Stimulated activated CD8-positive, alpha-beta memory T cell treated with anti-CD3 and anti-CD28 coated beads, Interleukin-15, amount 100 ng/mL, for 1 hour (primary cell): ENCODE measurements at places on chromosomes 2 and 18.

GRCh38 chr2:33891616-33892015 lies 292.5 kb upstream of the FAM98A start:
- DNase-seq = no peak

- DNase-seq = no peak
Measured at GRCh38 chr2:71939588-71940535, 207.8 kb downstream of the CYP26B1 start.

GRCh38 chr18:56067969-56068671 lies 480.1 kb upstream of the TCF4 start:
- no peak for DNase-seq

DNA sequence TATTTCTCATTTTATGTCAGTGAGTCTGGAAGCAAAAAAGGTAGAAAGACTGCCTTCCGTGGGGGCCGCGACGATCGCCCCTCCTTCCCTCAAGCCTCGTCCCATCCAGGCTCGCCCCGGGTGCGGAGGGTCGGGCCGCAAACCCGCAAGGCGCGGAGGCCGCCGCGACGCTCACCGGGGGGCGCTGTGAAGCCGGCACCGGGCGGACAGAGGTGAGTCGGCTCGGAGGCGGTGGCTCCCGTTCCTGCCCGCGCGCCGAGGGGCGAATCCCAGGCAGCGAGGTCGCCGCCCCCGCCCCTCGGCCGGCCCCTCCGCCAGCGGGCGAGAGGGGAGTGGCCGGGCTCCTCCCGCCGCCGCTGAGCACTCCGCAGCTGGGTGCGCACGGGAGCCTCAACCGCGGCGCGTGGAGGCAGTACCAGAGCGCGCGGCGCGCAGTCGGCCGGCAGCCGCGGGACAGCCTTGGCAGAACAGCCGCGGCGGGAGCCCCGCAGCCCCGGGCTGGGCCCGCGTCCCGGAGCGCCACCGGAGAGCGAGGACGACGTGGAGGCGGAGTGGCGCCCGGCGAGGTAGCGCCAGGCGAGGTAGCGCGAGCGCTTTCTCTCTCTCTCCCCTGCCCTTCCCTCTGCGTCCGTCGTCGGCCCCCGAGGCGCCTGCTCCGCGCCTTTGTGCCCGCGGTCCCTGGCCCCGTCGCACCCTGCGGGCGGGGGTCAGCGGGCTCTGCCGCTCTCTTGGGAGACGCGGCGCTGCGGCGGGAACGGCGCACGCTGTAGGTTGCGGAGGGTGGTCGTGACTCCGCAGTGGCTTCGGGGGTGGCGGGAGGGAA lies at the start of gene MYO1B:
TSS of gene MYO1B (plus strand) at position 359 of the 823 bp plus-strand sequence. CDS start 31,492 bp downstream, outside the sequence.
- no peak for DNase-seq

DNA sequence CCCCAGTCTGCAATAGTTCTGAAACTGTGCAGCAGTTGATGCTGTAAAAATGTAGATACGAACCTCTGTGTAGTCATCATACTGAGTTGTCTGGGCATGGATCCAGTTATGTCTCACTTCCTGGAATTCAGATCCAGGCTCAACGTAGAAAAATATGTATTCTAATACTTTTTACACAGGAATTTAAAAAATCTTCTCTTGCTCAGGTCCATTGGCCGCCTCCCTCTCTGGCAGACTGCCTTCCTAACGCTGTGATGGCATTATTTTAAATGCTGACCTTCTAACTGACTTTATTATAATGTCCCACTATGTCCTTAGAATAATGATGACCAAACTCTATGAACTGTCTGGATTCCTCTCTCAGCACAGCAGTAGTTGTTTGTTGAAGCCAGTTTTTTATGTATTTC lies 119.6 kb downstream of the FEZ2 start:
- DNase-seq = no peak

DNA sequence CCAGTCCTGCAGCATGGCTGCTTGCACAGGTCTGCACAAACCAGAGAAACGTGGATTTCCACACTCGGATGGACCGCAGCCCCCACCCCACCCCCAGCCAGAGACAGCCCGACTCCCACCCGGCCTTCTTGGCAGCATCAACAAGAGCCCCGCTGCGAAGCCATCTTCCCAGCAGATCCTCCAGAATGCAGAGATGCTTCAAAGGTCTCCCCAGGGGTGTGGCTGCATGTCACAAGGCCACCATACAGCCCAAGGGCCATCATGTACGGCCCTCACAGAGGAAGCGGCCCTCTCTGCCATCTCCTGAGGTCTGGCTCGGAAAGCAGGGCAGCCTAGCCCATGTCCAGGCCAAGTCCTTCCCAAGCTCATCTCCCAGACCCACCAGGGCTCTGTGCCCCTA lies 11.5 kb downstream of the DNMT3A start:
- no peak for DNase-seq
